Natural killer cell (primary cell): ENCODE measurements at places on chromosomes 11 and 22.

GRCh38 chr11:727859-728748 lies 19.2 kb upstream of the TALDO1 start:
- H3K4me1 ChIP-seq, result peaks cover 32% of the 10 kb centered on the region
- H3K27me3 ChIP-seq, result no peaks in the 10 kb centered on the region
- peak; percentile 76 for DNase-seq
- no peak overlapping the region for H3K27ac ChIP-seq

DNA sequence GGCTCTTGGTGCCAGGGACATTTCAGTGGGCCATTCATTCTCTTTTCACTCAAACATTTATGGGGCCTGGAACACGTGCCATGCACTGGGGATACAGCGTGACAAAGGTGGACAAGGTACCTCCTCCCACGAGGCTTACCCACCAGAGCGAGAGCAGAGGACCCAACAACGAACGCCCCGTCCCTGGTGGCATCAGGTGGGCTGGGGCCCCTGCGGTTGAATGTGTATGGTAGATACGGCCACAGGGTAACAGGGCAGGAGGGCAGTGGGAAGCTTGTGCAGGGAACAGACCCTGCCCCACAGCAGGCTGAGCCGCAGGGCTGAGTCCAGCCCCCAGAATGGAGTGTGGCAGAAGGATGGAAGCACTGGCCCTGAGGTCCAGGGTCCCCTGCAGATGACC lies 81.1 kb downstream of the LRRC32 start:
- H3K36me3 ChIP-seq, result no peaks in the 10 kb centered on the region
- no peak overlapping the region for H3K4me3 ChIP-seq
- no peaks in the 10 kb centered on the region for H3K27me3 ChIP-seq
- no peak overlapping the region for H3K27ac ChIP-seq

DNA sequence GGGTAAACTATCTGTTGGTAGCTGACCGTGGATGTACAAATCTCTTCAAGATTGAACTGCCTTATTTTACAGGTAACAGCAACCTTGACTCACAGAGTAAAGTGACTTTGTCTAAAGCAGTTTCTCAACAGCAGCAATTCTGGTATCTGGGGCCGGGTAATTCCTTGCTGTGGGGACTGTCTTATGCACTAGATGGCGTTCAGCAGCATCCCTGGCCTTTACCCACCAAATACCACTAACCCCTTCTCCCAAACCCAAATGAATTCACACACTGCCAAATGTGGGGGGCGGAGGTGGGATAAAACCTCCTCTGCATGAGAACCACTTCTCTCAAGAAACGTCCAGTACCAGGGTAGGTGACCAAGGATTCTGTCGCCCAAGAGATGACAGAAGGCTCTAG lies 1.7 kb upstream of the INCENP start:
- H3K27ac ChIP-seq, result no peak overlapping the region
- DNase-seq, result no peak
- no peaks in the 10 kb centered on the region for H3K36me3 ChIP-seq
- no peaks in the 10 kb centered on the region for H3K27me3 ChIP-seq
- peaks cover 17% of the 10 kb centered on the region for H3K4me1 ChIP-seq

- H3K27me3 ChIP-seq, result no peaks in the 10 kb centered on the region
- no peak for DNase-seq
- H3K27ac ChIP-seq, result no peak overlapping the region
These were observed 30.3 kb downstream of the RIC3 start for GRCh38 chr11:8138526-8138925.

DNA sequence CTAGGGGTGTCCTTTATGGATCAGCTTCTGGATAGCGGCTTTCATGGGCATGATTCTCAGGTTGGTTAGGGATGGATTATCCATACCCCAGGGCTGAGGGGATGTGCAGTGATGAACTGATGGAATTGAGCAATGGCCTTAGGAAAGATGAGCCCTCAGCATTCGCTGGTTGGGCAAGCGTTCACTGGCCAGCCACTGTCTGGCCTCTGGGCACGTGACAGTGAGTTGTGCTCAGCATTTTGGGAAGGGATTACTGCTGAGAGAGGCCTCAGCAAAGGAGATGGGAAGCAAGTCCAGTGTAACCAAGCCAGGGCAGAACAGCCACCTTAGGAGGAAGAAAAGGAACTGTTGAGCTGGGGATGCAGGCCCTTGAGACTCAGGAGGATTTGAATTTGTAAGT lies 17.4 kb downstream of the UBASH3B start:
- peaks cover 2% of the 10 kb centered on the region for H3K36me3 ChIP-seq
- no peak overlapping the region for H3K4me3 ChIP-seq
- DNase-seq, result no peak
- peaks cover 63% of the 10 kb centered on the region for H3K4me1 ChIP-seq
- no peaks in the 10 kb centered on the region for H3K27me3 ChIP-seq
- H3K27ac ChIP-seq, result no peak overlapping the region
